Airway epithelial cell (primary cell): ENCODE measurements at places on chromosomes 11 and 22. TPM values are rescaled to one million over a fixed set of nuclear protein-coding genes. Genes with fewer than 3 reads are reported as not detected.

The SAC3D1 gene
- total RNA-seq: 32.7 and 34.4 TPM in 2 replicates

The RASL10A gene
- not detected in 2 replicates for total RNA-seq

The SPI1 gene
- total RNA-seq: not detected in 2 replicates

The RAB36 gene
- total RNA-seq: 2.7 and 4.7 TPM in 2 replicates

The MSANTD4 gene
- total RNA-seq: 11.8 and 21.4 TPM in 2 replicates

The SEPTIN3 gene
- total RNA-seq: 0.14 TPM in 1 of 2 replicates, not detected in the other

The SLC22A6 gene
- not detected in 2 replicates for total RNA-seq

The AGBL2 gene
- total RNA-seq: 0.19 and 1.4 TPM in 2 replicates

The OR56A1 gene
- total RNA-seq: not detected in 2 replicates

The CCDC73 gene
- total RNA-seq: 0.19 TPM in 1 of 2 replicates, not detected in the other

The MICAL2 gene
- total RNA-seq: 63.1 and 78.6 TPM in 2 replicates

The KDM4E gene
- not detected in 2 replicates for total RNA-seq

The KRTAP5-7 gene
- total RNA-seq: not detected in 2 replicates

The DGAT2 gene
- total RNA-seq: 14.7 and 19.0 TPM in 2 replicates

The EHF gene
- 99.6 and 160 TPM in 2 replicates for total RNA-seq

The OR6A2 gene
- total RNA-seq: not detected in 2 replicates

The CARD18 gene
- 0.51 and 2.0 TPM in 2 replicates for total RNA-seq

The JHY gene
- total RNA-seq: 1.3 and 2.3 TPM in 2 replicates

The KDELR3 gene
- 5.8 and 16.4 TPM in 2 replicates for total RNA-seq

The ALKBH3 gene
- 26.7 and 31.8 TPM in 2 replicates for total RNA-seq

The GPR83 gene
- 0.07 TPM in 1 of 2 replicates, not detected in the other for total RNA-seq

The SHANK3 gene
- total RNA-seq: 1.8 and 3.1 TPM in 2 replicates

The TRIM48 gene
- not detected in 2 replicates for total RNA-seq

The GGT1 gene
- total RNA-seq: 0.56 and 1.9 TPM in 2 replicates

The OR5P2 gene
- total RNA-seq: not detected in 2 replicates

The BEST1 gene
- 0.23 TPM in 1 of 2 replicates, not detected in the other for total RNA-seq

The APLNR gene
- total RNA-seq: not detected in 2 replicates

The CSNK2A3 gene
- 0.33 and 1.5 TPM in 2 replicates for total RNA-seq

The FOSL1 gene
- 63.3 and 87.1 TPM in 2 replicates for total RNA-seq

The KCNJ1 gene
- total RNA-seq: 0.07 and 0.33 TPM in 2 replicates
